ENCODE measurements at places on chromosomes 16 and 17. TPM values are rescaled to one million over a fixed set of nuclear protein-coding genes. Genes with fewer than 3 reads are reported as not detected.

Gene DPEP2
- 1.5 TPM for polyA plus RNA-seq

Gene SHISA9
- 0.13 TPM for polyA plus RNA-seq

Gene MT1H
- not detected for polyA plus RNA-seq

Gene HEATR9
- polyA plus RNA-seq, result 0.10 TPM

Gene GJC1
- 19.8 TPM for polyA plus RNA-seq

Gene SLC6A2
- 2.1 TPM for polyA plus RNA-seq
